ELF-1 (cell line): ENCODE measurements at places on chromosomes 1 and 21.
A peak's percentile ranks its signal among the peaks of the same experiment; 100 is the strongest.

GRCh38 chr1:68320349-68320748 is 88.0 kb upstream of the WLS start:
- DNase-seq: peak; percentile 85

DNA sequence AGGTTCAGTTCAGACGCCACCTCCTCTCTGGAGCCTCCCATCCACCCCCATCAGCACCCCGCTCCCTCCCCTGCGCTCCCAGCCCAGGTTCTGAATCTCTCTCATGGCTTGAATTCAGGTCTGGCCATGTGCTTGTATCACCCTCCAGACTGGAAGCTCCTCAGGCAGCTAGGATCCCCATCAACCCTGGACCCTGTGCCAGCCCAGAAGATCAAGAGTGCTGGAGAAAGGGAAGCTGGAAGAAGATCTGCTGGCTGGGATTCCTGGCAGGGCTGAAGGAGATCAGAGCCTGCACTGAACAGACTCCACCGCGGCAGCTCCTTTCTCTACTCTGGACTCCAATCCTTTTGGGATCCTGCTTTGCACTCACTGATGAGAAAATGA is 11.7 kb upstream of the TINAGL1 start:
- DNase-seq: no peak

- no peak for DNase-seq
Measured at GRCh38 chr21:44461464-44462001, 6.2 kb downstream of the LRRC3 start.

- no peak for DNase-seq
Measured at GRCh38 chr1:2192031-2192995, 2.3 kb downstream of the FAAP20 start.

DNA sequence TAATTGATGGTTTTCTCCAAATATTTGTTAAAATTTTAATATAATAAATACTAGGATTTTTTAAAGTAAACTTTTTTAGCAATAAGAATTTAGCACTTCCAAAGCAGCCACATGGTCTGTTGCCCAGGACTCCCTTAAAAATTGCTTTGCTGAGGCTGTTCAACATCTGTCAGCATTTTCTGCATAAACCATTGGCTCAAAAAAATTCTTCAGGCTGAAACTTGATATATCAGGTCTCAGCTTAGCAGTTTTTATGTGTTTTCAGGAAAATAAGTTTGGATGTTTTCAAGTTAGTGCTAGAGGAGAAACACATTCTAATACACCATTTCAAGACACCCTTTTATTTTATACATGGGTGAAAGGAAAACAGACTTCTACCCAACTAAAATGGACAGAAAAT is 69.1 kb upstream of the C1orf105 start:
- DNase-seq: no peak

DNA sequence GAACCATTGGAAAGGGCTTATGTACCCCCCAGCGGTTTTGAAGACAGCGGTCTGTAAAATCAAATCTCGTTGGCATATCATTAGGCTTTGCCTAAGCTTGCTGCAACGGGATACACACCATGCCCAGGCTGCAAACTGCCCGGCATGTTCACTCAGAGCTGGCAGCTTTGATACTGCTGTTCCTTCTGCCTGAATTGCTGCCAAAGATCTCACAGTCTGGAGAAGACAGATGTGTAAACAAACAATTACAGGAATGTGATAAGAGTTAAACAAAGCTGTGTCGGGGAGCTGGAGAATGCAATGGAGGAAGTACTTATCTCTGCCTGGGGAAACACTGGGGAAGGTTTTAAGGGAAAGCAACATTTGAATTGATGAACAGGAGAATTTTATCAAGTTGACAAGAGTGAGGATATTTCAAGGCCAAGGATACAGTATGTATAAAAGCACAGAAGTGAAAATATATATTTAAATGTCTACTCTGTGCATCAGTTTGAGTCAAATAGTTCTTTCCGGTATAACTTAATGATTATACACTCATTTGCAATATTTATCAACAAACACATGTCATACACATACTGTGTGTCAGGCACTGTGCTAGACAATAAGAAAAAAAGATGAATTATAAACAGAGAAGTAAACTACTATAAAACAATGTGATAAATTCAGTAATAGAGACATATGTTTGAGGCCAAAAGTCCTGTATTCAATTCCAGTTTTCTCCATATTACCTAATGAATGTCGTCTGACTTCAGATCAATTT is 29.9 kb downstream of the CHML start:
- peak; percentile 21 for DNase-seq

DNA sequence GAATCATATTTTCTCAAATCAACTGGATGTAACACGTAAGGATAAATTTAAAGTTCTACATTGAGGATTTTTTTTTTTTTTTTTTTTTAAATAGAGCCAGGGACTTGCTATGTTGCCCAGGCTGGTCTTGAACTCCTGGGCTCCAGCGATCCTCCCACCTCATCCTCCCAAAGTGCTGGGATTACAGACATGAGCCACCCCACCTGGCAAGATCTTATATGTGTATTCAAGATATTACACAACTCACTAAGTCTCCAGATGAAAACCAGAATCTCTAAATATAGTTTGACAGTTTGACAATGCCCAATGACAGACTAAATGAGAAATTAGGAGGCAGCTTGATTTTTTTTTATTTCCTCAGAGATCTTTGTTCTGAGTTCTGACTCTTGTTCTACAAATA is 6.8 kb downstream of the YY1AP1 start:
- DNase-seq: no peak

DNA sequence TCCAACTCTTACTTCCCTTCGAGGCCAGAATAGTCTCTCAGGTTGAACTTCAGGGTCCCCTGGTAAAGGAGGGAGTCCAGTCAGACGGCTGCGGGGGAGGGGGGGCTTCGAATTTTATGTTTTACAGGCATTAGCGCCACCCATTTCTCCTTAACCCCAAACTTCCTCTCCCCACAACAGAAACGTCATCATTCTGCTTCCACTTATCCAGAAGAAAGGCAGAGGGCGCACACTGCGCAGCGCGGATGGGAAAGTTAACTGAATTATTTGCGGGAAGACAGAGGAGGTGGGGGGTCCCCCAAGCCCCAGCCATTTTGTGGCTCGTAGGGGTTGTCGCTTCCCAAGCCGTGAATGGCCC is 529 bp upstream of the PRMT2 start:
- DNase-seq: peak; percentile 48

DNA sequence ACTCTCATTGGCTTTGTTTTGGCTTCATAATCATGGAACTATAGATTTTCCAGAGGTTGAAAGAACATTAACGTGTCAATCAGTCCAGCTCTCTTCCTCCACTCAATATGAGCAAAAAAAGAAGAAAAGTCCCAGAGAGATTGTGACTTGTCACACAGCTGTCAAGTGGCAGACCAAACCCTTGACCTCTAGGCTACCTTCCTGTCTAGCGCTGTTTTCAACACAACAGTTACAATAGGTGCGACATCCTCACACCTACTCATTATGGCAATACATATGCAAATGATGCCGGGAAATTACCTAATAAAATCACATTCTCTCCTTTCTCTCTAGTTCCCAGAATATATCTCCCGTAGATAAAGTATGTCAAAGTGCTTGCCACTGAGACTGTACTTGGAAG is 1.1 kb downstream of the WARS2 start:
- DNase-seq: no peak
